ENCODE measurements at places on chromosomes 2 and 18. TPM values are rescaled to one million over a fixed set of nuclear protein-coding genes. Genes with fewer than 3 reads are reported as not detected.
A peak's percentile ranks its signal among the peaks of the same experiment; 100 is the strongest.

Gene ADAM23
- 19.2 TPM for total RNA-seq

- no peaks in the 10 kb centered on the region for H3K36me3 ChIP-seq
- no peak overlapping the region for H3K4me3 ChIP-seq
- H3K27me3 ChIP-seq: peaks cover 11% of the 10 kb centered on the region
- H3K4me1 ChIP-seq: no peaks in the 10 kb centered on the region
- H3K27ac ChIP-seq: no peak overlapping the region
- no peak for DNase-seq
Observed at GRCh38 chr2:126627643-126628042, 28.3 kb upstream of the GYPC start.

DNA sequence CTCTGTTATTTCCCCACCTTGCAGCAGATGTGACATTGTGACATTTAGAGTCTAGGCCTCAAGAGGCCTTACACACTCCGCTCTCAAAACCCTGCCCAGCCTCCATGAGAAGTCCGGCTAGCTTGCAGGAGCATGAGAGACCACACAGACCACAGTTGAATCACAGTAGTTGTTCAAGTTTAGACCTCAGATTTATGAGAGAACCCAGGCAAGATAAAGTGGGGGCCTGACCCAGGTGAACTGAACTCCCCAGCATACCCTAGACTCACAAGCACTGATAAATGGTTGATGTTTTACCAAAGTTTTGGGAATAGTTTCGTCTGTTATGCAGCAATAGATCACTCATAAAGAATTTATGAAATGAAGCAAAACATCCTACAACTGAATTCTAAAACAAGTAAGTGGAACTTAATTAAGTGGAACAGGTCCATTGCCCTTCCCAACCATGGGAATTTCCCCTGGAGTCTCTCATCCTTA, 4.7 kb upstream of the STAT1 start:
- H3K4me1 ChIP-seq: peaks cover 3% of the 10 kb centered on the region
- H3K27ac ChIP-seq: peak overlapping the region; percentile 14
- H3K27me3 ChIP-seq: no peaks in the 10 kb centered on the region
- DNase-seq: no peak
- no peak overlapping the region for H3K4me3 ChIP-seq

DNA sequence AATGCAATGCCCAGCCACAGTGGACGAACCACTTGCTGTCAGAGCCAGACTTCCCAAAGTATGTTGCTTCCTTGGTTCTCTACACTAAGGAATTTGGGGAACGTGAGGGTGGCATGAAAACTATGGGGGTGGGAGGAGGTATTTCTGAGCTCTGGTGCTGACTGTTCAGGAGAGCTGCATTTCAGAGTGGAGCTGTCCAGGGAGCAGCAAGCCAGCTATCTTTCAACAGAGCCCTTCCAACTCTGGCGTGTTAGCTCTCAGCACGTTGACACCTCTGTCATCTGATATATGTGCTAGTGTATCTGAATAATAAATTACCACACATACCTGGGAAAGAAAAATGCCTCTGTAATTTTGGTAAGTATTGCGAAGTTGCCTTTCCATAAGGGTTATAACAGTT, 66.1 kb downstream of the SAP130 start:
- H3K36me3 ChIP-seq: peaks cover 25% of the 10 kb centered on the region
- no peak overlapping the region for H3K27ac ChIP-seq

GRCh38 chr2:126995621-126996377, 97.1 kb downstream of the TEX51 start:
- no peaks in the 10 kb centered on the region for H3K4me1 ChIP-seq
- H3K27ac ChIP-seq: no peak overlapping the region
- H3K27me3 ChIP-seq: peaks cover 11% of the 10 kb centered on the region
- no peaks in the 10 kb centered on the region for H3K36me3 ChIP-seq

DNA sequence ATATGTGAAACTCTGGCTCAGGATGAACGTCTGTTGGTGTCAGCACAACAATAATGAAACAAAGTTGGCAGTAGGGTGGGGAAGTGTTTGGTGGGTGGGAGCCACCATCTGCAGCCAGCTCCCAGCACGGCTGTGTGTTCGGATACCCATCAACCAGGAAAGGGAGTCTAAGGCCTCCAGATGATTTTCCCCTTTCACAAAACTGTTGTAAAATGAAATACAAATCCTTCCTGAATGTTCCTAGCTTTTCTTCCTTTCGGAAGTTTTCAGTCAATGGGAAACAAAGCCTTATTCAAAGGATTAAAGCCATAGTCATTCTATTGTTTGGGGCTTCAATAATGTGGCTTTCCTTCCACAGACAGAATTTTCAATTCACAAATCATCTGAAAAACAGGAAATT, 14.5 kb upstream of the DARS1 start:
- H3K27me3 ChIP-seq: no peaks in the 10 kb centered on the region
- H3K4me1 ChIP-seq: peaks cover 7% of the 10 kb centered on the region
- H3K27ac ChIP-seq: no peak overlapping the region
- no peak for DNase-seq
- H3K36me3 ChIP-seq: no peaks in the 10 kb centered on the region
- H3K4me3 ChIP-seq: no peak overlapping the region

DNA sequence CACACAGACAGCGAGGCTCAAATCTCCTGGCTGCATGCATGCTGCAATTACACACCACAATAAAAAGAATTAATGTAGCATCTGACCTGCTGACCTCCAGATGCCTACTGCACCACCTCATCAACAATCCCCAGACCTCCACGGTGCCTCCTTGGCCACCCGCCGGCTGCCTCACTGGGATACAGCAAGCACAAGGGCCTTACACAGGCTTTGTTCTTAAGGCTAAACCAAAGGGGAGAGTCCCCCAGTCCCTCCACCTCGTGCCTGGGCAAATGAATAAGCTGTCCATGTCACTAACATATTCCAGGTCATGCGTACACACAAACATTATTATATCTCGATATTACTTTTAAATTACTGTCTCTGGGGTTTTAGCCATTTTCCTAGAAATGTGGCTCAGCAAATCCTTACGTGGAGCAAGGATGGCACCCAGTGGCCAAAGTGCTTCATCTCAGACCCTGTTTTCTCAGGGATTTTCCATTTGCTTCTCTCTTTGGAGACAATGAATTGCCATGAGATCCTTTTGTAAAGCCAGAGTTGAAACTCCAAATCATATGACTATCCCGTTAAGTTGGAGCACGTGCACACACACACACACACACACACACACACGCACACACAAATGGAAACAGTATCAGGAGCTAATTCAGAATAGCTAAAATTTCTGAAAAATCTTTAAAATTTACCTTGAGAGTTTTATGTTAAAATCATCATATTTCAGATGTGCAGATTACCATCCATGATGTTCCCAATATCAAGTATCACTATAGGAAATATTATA, 313.8 kb downstream of the PDE11A start:
- H3K27me3 ChIP-seq: peaks cover 7% of the 10 kb centered on the region
- no peak overlapping the region for H3K27ac ChIP-seq
- peaks cover 2% of the 10 kb centered on the region for H3K36me3 ChIP-seq
- DNase-seq: no peak
- H3K4me1 ChIP-seq: peaks cover 12% of the 10 kb centered on the region
- no peak overlapping the region for H3K4me3 ChIP-seq

DNA sequence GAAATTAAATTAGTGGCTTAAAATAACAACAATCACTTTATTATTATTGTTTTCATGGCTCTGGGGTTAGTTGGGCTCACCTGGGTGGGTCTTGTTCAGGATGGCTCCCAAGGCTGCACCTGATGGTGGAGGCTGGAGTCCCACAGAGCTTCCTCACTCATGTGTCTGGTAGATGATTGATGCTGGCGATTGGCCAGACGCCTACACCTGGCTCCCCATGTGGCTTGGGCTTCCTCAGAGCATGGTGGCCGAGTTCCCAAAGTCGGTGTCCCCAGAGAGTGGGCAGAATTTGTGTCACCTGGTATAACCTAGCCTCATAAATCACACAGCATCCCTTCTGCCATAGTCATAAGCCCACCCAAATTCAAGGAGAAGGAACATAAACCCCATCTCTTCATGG, 18.2 kb downstream of the DBI start:
- no peak for DNase-seq
- H3K27ac ChIP-seq: no peak overlapping the region
- peaks cover 14% of the 10 kb centered on the region for H3K4me1 ChIP-seq
- no peaks in the 10 kb centered on the region for H3K36me3 ChIP-seq
- H3K4me3 ChIP-seq: no peak overlapping the region

- no peak for DNase-seq
- H3K4me3 ChIP-seq: no peak overlapping the region
- no peaks in the 10 kb centered on the region for H3K27me3 ChIP-seq
- peaks cover 12% of the 10 kb centered on the region for H3K4me1 ChIP-seq
Observed at GRCh38 chr2:179438654-179439053, 174.0 kb upstream of the SESTD1 start.

All from chondrocyte (in vitro differentiated cells).